ENCODE measurements at places on chromosomes 3 and 15. TPM values are rescaled to one million over a fixed set of nuclear protein-coding genes. Genes with fewer than 3 reads are reported as not detected.

Gene PTH1R
- not detected for total RNA-seq

Gene UROC1
- not detected for total RNA-seq

Gene TJP1
- 71.8 TPM for total RNA-seq

Gene IMPG2
- 0.11 TPM for total RNA-seq

Gene TTLL13
- total RNA-seq, result not detected
